D341Med (cell line): ENCODE measurements at places on chromosomes 16 and 17.

DNA sequence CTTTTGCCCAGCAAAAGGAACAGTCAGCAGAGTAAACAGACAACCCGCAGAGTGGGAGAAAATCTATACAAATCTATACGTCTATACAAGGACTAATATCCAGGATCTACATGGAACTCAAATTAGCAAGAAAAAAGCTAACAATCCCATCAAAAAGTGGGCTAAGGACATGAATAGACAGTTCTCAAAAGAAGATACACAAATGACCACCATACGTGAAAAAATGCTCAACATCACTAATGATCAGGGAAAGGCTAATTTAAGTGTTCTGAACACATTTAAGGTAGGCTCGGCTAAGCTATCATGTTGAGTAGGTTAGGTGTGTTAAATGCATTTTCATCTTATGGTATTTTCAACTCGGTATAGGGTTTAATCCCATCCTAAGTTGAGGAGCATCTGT, 598.0 kb downstream of the WWOX start:
- DNase-seq, result no peak

- DNase-seq, result no peak
Observed at GRCh38 chr17:74172700-74173099, 30.8 kb upstream of the RPL38 start.

GRCh38 chr17:83078378-83079351, 744 bp upstream of the METRNL start:
- DNase-seq, result peak; percentile 78

DNA sequence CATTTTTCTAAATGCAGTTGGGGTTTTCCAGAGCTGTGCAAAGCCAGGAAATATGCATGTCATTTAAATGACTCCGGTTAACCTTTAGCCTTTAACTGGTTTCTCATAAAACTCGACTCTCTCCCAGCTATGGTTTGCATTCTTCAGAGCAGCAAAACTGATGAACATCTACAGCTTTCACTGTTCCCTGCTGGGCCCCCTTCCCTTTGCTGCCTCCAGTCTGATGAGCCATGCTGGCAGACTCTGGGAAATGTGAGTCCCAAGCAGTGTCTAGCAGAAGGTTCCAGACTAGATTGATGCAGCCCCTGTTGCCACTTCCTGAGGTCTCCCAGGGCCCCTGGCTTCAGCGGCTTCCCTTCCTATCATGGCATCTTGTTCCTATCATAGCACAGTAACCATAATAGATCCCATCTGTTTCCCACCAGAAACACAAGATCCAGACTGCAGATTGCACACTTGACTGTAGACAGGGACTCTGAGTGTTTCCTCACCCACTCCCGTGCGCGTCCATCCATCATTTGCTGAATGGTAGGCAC, 135.4 kb downstream of the CLEC16A start:
- DNase-seq, result no peak

DNA sequence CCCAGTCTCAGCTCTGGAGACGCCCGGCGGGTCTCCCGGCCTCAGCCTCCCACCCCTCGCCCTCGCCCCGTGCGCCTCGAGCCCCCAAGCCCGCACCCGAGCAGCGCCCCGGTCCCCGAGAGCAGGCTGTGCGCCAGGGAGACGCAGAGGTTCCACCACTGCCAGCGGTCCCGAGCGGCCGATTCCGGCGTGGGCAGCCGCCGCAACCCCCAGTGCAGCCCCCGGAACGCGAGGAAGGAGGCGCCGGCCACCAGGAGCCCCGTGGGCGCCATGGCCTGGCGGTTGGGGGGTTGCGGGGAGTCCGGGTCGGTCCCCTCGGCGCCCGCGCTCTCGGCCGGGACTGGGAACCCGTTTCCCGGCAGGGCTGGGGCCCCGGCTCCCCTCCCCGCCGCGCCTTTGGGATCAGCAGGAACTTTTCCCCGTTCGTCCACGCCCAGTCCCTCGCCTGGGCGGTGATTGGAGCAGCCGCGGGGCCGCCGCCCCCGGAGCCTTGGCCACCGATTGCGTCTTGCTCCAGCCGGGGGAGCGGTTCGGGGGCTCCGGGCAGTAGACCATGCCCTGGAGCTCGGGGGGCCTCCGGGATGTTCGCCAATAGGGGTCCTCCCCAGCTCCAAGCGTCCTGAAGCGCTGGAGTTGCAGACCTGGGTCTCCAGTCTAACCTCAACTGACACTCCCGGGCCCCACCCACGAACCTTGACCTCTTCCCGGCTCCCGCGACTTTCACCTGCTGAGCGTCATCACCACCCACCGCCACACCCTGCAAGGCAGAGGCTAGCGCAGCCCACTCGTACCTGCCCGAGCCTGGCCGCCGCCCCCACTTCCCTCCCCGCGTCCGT, at the start of gene TLCD2:
TLCD2 (minus strand) TSS at position 407 of the 836 bp plus-strand sequence; CDS start at position 272, 135 bp downstream.
- peak; percentile 72 for DNase-seq

DNA sequence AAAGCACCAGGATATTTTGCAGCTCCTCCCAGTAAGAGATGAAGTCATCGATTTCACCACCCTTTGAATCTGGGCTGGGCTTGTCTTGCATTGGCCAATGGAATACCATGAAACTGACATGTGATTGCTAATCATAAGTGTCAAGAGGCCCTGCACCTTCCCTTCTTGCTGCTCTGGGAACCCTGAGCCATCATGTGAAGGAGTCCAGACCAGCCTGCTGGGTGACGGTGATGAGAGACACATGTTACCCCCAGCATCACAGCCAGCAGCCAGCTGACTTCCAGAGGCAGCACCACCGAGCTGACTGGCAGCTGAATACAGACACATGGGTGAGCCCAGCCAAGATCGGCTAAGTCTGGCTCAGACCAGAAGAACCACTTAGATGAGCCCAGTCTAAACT, 43.6 kb upstream of the CACNG4 start:
- no peak for DNase-seq

DNA sequence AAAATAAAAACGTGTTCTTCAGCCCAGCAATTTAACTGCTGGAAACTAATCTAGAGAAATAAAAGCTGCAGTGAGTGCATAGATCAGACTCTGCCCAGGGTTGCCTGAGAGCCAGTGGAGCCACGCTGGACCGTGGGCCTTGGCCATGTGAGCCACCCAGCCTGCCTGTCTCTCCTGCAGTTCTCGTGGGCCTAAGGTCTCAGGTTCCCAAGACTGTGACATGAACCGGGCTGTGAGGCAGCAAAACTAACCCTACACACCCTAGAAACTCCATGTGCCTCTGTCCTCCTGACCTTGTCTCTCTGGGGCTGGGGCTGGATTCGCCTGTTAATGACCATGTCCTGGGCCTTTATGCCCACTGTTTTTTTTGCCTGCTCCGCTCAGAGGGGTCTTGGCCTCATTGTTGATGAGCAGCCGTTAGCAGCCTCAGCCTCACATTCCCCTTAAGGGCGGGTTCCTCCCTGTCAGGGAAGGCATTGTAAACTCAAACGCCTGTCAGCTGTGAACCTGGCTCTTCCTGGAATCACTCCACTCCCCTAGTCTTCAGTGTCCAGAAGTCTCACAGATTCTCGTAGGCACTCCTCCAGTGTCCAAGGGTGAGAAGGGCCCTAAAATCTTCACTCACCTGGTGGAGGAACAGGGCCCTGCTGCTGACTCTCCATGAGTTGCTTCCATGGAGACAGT, 16.9 kb downstream of the C16orf90 start:
- DNase-seq, result no peak

DNA sequence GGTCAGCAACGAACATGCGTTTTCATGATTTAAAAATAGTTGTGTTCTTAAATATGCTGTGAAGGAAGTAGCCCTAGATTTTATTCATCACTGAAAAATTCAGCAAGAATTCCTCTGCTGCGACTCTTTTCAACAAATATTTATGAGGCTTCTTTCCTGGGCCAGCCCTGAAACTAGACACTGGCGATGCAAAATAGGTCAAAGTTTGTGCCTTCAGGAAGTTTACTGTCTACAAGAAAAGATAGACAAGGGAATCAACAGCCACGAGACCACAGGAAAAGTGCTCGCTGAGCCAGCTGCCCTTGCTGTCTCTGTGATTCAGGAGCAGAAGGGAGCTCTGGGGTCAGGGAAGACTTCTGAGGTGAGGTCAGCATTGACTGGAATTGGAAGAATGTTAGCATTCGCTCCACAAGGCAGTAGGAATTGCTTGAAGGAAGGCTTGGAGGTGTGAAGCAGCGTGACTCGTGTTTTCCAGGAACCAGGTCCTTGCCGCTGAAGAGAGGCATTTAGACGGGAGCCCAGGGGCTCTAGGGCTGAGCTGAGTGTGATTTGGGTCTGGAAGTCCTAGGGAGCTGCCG, 1.9 kb upstream of the RPL26 start:
- DNase-seq, result no peak

DNA sequence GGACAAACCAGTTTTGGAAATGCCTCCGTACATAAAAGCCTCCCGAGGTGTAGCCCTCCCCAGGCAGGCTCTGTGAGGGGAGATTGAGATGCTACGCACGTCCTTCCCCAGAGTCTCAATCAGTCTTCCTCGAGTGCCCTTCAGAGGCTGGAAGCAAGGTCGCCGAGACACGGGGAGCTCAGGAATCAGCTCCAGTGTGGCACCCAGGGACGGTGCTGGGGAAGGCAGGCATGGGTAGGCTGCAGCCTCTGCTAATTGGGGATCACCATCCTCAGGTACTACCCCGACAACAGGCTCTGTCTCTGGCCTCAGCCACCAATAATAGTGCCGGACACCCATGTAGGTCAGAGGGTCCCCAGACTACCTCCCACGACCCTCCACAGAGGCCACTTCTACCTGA, 28.1 kb upstream of the GSG1L start:
- no peak for DNase-seq

GRCh38 chr17:81940538-81941483, 3.7 kb upstream of the PYCR1 start:
- DNase-seq, result no peak

DNA sequence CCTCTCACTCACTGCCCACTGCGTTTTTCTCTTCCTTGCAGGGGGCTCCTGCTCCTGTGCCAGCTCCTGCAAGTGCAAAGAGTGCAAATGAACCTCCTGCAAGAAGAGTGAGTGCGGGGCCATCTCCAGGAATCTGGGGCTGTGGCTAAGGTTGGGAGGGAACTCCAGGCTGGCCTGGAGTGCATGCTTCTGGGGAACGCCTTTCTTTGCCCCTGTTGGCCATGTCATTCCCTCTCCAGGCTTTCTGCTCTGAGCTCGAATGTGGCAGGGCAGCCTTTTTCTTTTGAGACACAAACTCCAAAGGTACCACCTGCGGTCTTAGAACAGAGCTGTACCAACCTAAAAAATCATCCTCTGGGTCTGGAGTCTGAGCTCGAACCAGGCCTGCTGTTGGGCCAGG, 7.4 kb upstream of the MT1E start:
- DNase-seq, result no peak

DNA sequence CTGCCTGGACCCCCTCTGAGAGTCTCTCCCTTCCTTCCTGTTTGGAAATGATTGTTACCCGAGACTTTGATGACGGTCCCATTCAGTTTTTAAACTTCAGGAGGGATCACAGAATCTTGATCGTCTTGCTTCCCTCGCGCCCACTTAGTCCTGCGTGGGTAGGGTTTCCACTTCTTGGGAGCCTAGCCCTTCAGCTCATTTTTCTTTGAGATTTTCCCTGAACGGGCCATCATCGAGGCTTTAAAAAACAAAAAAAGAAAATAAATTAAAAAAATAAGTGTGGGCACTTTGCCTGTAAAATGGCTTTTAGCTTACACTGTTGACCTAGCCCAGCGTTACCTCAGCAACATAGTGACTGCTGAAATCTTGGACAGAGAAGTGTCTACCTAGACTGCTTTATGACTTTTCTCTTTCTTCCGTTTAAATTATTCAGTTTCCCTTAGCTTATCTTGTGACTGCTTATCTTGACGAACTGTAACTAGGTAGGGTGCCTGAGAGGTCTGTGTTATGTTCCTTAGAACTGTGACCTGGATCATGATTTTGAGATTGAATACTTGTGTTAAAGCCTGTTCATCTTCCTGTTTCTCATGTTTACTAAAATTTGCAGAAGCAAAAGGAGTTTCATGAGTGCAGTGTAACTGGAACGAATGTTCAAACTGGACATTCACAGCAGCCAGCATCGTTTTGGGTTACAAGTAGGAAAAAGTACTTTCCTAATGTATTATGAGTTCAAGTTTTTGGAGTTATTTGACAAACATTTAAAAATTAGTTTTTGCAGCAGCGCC, 874 bp downstream of the WWP2 start:
- no peak for DNase-seq

DNA sequence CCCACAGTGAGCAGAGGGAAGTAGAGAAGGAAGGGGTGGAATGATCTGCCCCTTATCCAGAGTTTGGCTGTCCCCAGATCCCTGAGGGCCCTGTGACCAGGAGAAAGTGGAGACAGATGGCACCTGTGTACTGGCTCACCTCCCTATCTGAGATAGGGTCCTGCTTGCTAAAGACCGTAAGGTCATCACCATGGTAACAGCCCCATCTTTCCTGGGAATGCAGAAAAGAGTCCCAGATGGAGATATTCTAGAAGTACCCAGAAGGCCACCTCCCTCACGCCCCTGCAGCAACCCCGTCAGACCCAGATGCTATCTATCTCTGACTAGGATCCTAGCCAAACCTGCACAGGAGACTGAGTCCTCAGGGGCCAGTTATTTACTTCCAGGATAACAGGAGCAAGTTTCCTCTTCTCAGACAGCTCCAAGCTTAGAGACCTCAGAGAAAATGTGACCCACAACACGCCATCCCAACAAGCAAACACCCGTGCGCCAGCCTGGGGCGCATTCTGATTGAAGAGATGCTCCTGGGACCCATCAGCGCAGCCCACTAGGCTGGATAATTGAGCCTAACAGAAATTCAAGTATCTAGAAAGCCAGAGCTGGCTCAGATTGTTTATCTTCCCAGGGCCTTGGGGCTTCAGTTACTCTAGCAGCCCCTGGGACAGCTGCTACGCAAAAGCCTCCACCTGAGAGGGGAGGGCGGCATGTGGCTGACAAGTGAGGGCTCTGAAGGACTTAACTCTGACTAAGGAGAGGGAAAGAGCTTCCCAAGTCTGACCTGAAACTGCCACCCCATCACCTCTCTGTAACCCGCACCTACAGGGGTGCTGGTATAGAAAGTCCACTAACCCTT, 1.9 kb downstream of the ORMDL3 start:
- no peak for DNase-seq

DNA sequence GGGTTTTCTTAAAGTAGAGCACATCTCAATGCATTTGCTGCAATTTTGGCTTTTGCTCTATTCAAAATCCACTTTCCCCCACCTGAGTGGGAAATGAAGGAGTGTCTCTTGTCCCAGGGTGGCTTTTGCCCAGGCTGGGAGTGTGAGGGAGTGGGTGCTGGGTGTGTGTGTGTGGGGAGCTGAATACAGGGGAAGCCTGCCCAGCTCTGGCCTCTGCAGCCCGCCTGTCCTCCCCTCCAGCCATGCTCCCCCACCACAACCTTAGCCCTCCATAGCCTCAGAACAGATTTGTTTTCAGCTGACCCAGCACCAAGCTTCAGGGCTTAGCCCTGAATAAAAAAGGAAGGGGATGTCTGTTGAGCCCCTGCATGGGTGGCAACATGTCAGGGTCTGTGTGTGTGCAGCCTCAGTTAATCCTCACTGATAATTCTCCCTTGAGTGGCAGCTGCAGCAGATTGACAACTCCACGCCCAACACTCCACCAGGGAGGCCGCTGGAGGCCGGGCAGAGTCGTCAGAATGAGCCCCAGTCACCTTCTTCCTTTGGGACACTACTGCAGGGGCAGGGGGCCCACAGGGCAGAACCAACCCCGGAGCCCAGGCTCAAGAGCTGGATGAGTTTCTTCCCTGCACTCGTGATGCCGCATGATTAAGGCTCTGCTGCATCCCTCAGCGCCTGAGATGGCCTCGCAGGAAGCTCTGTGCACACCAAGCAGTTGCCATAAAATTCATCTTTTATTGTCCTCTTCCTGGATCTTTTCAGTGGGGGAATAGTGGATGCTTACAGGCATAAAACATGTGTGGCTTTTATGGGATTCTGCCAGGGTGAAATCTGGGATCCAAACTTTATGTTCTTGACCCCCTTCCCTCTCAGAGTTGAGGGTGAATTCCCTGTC, 55.0 kb downstream of the SPACA3 start:
- DNase-seq, result peak; percentile 54

GRCh38 chr16:81276323-81276722, 37.8 kb downstream of the BCO1 start:
- no peak for DNase-seq
